Stimulated activated CD4-positive, alpha-beta T cell treated with anti-CD3 and anti-CD28 coated beads, Interleukin-4, amount 100 ng/mL, for 48 hours (primary cell): ENCODE measurements at places on chromosomes 2 and 18.
A peak's percentile ranks its signal among the peaks of the same experiment; 100 is the strongest.

- DNase-seq, result no peak
Measured at GRCh38 chr18:52979892-52980291, 639.9 kb downstream of the DCC start.

DNA sequence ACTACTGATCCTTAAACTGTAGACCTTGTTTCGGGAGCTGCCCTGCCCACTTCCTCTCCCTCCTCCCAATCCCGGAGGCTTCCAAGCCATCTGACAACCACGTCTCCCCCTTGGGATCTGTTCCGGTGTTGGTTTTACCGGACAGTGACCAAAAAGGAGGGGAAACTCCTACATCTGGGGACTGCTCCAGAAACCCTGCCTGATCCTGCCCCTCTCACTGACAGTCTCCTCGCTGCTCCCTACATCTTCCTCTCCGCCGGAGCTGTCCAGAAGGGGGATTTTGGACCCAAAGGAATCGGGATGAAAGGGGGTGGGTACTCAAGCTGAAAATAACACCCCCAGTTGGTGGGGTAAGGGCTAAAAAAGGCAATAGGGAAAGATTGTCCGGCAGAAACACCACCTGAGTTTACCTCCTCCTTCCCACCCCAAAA lies 1.5 kb downstream of the INO80D start:
- no peak for DNase-seq

GRCh38 chr2:109343460-109343859 lies 214.5 kb downstream of the SH3RF3 start:
- no peak for DNase-seq

- no peak for DNase-seq
Measured at GRCh38 chr2:24613154-24613814, 122.2 kb downstream of the NCOA1 start.

DNA sequence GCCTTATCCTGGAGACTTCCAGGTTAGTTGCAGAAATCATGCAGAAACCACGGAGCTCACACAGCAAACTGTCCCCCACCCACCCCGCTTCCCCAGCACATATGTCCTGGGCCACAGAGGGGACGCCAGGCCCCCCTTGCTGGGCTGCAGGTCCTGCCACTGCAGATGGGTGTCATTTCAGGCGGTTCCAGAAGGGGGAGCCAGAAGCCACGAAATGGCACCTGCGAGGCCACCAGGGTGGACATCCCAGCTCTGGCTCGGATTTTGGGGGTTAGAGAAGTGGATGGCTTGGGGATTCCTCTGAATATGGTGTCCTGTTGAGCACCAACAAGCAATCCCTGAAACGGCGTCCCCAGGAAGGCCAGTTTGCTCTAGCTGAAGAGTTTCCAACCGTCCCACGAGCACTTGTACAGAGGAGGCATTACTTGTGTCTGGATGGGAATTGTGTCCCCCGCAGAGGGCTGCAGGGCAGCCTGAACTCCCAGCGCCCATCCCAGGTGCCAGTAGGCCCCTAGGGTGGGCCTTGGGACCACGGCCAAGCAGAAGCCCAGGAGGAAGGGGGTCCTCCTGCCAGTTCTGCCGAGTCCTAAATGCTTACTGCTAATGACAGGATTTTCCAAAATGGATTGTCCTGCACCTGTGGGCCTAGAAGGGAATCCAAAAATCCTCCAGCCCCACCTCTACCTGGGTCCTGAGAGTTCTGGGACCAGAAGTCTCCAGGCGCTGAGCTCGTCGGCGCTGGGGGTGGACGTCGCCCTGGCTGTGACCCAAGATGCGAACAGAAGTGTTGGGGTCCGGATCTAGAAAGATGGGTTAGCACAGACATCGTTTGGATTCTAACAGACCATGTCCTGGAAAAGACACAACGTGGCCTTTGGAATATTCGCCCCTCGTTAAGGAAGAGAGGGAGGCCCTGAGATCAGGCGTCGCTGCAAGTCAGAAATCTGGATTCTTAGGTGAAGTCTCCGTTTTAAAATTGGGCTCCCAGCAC lies 14.6 kb upstream of the NFATC1 start:
- peak; percentile 75 for DNase-seq

DNA sequence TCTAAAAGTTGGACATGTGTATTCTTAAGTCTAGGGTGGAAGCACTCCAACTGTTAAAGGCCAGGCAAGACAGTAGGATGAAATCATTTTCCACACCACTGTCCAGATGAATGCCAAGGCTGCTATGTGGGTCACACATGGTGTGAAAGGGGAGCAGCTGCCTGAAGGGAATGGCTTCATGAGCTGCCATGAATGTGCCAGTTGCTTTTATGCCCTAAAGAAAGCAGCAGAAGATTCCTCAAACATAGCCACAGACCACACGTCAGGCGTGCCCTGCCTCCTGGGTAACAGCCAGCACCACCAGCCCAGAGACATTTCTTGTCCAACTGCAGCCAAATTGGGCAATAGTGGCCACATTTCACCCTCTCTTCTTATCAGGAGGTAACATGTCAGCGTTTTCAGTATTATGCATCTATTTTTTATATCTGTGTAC lies 130.2 kb downstream of the MTCL1 start:
- no peak for DNase-seq

DNA sequence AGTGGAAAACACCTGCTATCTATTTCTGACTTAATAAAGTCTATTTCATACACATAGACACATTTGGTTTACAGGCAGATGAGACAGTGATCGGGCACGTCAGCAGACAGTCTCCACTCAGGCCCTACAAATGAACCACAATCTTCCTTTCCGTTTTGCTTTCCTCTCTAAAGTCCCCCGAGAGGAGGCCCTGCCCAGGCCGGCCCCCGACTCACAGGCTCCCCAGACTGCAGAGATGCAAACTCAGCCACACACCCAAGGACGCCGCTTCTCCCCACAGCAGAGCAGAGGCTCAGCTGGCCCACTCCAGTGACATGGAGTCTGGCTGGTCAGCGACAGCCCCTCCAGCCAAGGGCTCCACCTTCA lies 9.3 kb upstream of the MTERF4 start:
- DNase-seq, result no peak

GRCh38 chr2:121298476-121298875 lies 13.5 kb upstream of the TFCP2L1 start:
- DNase-seq, result no peak

- no peak for DNase-seq
Measured at GRCh38 chr18:48826806-48827205, 124.0 kb downstream of the SMAD7 start.

DNA sequence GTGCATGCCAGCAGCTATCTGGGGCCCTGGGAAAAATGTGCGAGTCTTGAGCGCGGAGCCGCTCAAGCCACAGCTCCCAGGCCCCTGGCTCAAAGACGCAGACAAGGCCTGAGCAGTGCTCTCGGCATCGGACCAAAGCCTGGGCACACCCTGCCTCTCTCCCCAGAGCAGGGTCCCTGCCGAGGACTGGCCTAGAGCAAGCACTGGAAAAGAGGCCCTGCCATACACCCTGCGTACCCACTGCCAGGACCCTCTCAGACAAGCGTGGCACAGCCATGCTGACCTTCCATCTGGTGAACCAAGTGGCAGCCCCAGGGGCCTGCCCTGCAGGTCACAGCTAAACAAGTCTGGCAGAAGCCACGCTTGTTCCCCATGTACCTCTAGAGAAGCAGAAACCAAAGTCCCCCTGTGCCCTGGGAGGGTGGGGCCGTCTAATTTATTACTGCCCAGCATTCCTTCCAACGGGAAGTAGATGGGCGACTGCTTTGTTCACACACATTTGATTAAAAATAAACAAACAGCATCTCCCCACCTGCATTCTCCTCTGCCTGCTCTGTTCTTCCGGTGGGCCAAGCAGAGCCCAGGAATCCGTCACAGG lies 14.0 kb downstream of the STK25 start:
- DNase-seq, result no peak

GRCh38 chr2:222837643-222838056 lies 23.2 kb upstream of the ACSL3 start:
- no peak for DNase-seq

GRCh38 chr2:99605036-99605435 lies 115.2 kb upstream of the REV1 start:
- DNase-seq, result no peak

GRCh38 chr18:29862824-29863223 lies 1179.7 kb downstream of the DSC3 start:
- no peak for DNase-seq

DNA sequence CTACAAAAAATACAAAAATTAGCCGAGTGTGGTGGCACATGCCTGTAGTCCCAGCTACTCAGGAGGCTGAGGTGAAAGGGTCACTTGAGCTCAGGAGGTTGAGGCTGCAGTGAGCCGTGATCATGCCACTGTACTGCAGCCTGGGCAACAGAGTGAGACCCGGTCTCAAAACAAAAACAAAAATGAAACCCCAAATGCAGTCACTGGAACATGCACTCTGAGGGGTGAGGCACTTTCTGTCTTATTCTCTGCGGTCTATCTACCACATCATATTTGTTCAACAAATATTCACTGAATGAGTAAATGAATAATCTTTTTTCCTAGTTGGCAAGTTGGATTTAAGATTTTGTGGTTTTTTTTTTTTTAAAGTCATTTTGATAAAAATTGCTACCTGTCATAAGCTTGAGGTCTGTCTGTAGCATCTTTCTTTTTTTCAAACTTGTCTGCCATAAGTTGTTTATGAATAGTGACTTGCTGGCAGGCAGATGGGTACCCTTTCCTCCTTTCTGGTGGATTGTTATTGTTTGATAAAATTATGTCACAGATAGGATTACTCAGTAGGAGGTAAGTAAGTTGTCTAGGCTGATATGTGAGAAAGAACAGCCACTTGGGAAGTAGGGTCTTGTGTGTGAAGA lies 11.8 kb downstream of the CHRNA1 start:
- no peak for DNase-seq

- DNase-seq, result no peak
Measured at GRCh38 chr2:164599954-164600589, 21.2 kb downstream of the GRB14 start.

DNA sequence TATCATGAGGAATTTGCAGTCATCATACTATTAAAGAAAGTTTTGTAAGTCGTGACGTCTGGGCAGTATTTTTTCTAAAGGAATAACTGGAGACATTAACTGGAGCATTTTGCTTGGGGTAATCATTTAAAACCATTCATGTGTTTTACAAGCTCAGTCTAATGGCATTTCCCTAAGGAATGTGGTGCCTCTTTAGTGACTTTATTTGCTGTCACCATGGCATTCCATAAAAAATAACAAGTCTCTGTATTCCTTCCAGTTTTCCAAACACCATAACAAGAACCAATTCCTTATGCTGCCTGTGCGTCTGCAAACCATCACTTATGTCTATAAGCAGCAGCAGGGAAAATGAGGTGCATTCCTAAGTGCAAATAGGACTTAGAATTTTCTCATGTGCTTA lies 82.8 kb downstream of the EPB41L3 start:
- no peak for DNase-seq

DNA sequence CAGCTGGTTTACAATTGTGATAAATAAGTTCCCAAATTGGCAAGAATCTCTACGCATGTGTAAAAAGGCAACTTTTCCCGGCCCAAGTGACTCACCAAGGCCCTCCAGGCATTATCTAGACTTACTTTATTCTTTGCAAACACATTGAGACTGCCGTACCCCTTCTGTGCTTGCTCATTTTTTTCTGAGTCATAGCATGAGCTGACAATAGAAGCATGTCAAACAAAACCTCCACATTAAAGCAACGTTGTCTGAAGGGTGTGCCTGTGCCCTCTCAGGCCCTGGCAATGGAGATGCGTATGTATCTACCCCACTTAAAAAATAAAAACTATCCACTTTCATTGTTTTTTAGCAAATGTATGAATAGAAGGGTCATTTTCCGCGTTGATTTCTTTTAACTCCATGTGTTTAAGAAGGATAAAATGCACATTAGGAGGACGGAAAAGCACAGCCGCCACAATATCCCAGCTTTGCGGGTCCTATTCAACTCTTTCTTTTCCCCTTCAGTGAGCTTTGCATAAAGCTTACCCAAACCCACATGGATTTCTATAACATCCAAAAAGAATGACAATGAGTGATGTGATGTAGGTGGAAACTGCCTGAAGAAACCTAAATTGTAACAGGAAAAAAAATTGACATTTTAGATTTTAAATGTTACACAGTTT lies 298.2 kb downstream of the CDCA7 start:
- no peak for DNase-seq

DNA sequence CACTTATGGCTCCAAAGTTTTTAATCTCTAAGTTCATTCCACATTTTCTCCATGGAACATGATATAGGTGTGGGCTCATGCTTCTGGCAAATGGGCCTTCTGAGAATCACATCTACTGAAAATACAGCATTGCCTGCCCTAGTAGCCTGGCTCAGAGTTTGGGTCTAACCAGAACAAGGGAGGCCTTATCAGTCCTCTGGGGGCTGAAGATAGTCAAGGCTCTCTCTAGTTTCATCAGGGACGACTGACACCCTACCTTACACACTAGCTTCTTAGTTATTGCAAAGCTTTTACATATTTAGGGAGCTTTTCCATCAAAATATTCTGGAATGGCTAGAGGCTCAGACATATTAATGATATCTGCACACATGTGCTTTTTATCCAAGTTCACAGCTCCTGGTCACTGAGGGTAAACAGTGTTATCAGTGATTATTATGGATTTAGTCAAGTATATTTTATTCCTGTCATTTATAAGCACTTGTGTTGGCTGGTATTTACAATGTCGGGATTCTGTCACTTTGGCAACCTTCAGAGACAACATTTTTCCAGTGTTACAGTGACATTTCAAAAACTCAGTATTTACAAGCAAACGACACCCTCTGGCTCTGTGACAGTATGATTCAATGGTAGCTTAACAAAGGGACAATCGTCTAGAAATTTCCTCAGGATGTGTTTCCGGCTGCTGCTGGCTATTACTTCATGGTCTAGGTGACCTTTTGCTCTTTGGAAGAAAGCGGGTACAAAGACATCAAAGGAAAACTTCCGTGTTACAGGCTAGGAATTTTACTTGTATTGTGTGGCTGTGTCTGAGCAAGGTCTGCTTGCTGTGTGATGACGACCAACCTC lies 200.6 kb downstream of the TCF4 start:
- no peak for DNase-seq

GRCh38 chr2:170996316-170996715 lies 67.3 kb downstream of the GORASP2 start:
- no peak for DNase-seq

DNA sequence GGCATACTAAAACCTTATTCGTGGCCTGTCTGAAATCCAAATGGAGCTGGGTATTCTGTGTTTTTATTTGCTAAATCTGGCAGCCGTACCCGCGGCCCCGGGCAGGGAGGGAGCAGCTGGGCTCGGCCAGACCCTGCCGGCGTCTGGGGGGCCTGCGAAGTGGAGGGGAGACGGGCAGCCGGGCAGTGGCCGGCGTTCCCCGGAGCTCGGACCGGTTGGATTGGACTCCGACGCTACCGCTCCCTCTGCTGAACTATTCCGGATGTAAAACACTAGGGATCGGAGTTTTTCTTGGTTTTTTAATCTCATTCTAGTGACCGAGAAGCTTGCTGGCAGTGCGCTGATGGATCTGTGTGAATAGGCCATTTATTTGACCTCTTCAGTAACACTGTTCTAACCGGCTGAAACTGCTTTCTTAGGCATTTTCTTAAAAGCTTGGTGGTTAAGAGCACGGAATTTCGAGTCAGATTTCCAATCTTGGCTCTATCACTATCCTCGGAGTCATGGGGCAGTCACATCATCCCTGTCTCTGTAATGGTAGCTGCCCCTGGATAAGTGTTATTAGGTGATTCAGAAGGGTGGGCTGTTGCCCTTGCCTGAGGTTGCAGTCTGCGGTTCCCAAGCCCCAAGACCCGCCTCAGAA lies 694 bp downstream of the UNC50 start:
- no peak for DNase-seq
